ENCODE measurements at places on chromosomes 5 and 9.
A peak's percentile ranks its signal among the peaks of the same experiment; 100 is the strongest.

GRCh38 chr5:35476797-35477196 is 140.9 kb upstream of the SPEF2 start:
- DNase-seq, result no peak

DNA sequence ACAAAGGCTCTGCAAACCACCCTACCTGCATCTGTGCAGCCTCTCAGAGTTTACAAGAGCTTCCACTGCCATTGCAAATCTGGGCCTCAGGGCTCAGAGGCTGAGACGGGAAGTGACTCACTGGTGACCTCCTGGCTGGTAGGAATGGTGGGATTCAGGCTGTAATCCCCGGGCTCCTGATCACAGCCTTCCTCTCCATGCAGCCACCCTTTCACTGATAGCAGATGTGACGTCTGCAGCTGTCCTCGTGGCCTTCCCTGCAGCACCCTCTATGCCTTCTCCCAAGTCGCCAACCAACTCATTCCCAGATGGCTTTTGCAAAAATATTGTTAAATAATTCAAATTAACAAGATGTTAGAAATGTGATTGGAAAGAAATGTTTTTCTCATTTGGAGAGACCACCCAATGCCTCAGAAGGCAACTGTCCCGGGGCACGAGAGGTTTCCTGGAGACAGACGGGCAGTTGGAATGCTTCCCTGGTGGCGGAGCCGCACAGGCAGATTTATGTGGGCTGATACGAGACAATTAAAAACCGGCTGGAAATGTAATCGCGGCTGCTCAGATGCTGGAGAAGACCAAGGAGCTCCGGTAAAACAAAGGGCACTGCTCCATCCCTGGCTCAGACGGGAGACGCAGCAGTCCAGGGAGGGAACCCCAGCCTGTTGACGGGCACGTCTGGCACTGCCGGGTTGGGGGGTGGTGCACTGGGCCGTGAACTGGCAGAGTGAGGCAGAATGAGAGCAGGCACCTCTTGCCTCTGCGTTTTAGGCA is 34.4 kb upstream of the SLC25A51 start:
- DNase-seq, result no peak

DNA sequence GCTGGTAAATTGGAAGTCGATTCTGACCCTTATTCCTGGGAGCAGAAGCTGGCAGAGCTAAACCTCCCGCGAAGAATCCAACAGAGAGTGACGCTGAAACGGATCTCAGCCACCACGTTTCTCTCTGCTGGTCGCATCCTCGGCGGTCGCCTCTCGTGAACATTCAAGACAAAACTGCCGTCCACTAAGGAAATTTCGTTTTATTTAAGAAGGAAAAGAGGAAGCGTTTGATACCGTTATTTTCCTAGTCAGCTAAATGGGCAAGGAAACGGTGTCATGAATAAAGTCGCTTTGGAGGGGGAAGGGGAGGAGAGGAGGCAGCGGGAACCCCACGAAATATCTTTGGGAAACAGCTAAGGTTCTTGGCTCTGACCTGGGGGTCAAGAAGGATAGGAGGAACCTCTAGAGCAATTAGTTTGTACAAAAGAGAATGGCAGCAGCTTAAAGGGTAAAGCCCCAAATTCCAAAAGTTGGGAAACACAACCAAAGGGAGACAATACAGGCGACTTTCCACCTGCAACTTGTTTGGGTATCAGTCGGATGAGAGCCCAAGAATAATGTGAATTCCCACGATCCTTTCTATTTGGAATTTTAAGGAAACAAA is 1.9 kb downstream of the FOXB2 start:
- DNase-seq, result no peak

- no peak for DNase-seq
Observed at GRCh38 chr9:82188817-82189216, 200.2 kb downstream of the SPATA31D1 start.

DNA sequence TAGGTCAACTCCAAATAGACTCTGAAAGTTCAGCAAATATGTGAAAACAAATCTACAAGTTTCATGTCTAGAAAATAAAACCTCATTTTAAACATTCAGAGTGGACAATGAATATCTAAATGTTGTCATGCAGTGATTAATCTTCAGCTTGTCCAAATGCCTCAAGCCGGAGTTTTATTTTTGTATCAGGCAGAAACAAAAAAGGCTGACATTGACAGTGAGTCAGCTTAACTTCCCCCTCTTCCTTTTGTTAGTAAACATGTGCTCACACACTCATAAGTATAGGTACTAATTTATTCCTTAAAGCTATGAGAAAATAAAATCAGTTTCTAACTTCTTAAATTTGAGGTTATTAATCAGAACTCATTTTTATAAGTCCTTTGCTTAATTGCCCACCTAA is 467.9 kb upstream of the DAB2 start:
- DNase-seq, result no peak

- DNase-seq, result no peak
Observed at GRCh38 chr9:134071149-134071548, 3.3 kb upstream of the BRD3 start.

DNA sequence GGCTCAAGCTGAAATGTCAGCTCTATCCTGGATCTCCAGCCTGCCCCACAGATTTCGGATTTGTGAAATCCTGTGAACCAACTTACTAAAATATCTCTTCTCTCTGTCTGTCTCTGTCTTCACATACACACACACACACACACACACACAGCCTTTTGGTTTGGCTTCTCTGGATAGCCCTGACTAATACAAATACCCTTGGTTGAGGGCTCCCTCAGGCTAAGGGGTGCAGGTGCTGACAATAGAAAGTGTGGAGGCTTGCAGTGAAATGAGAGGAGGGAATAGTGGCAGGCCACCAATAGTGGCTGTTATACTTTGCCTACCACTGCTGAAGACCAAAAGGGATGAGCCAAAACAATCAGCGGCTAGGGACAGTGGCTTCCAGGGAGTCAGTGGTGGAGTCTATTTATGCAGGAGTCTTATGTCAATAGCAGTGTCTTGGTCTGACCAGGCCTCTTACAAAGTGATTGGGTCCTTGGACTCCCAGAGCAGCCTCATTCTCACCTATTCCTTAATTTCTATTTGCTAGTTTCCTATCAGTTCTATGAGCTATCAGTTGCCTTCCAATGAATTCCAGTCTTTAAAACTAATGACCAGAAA is 93.2 kb upstream of the GAS1 start:
- no peak for DNase-seq

- no peak for DNase-seq
Observed at GRCh38 chr9:93579711-93580516, 3.5 kb downstream of the PHF2 start.

GRCh38 chr9:109441296-109441695 is 56.8 kb downstream of the PTPN3 start:
- DNase-seq, result no peak

- no peak for DNase-seq
Observed at GRCh38 chr5:151034422-151035379, 14.3 kb downstream of the GPX3 start.

DNA sequence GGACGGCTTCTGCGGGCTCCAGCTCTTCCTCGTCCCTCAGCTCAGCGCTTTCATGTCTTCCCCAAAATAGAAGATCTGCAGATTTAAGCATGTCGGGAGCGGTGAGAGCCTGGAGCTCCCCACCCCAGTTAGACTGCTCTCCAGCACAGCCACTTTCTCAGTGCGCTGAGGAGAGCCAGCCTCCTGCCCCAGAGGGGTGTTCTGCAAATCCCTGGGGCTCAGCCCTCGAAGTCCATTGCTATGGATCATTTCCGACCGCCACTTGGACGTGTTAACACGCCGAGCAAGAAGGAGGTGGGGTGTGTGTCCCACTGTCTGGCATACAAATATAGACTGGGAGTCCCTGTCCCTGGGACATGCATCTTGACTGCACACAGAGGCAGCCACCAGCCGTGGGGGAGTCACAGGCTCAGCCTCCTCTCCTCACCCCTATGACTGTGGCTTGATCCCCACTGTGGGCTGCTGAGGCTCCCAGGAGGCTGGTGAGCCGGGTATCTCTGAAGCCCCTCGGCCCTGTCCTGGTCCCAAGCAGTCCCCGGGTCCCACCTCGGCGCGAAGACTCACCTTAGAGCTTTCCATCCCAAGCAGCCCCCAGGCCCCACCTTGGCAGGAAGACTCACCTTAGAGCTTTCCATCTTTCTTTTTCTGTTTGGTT is 30.0 kb upstream of the RNF130 start:
- DNase-seq, result no peak

GRCh38 chr9:103942651-103943050 is 151.5 kb upstream of the SMC2 start:
- no peak for DNase-seq

- DNase-seq, result no peak
Observed at GRCh38 chr9:112203536-112203935, 28.4 kb upstream of the SUSD1 start.

GRCh38 chr5:90184764-90185163 is 224.8 kb downstream of the CETN3 start:
- no peak for DNase-seq

DNA sequence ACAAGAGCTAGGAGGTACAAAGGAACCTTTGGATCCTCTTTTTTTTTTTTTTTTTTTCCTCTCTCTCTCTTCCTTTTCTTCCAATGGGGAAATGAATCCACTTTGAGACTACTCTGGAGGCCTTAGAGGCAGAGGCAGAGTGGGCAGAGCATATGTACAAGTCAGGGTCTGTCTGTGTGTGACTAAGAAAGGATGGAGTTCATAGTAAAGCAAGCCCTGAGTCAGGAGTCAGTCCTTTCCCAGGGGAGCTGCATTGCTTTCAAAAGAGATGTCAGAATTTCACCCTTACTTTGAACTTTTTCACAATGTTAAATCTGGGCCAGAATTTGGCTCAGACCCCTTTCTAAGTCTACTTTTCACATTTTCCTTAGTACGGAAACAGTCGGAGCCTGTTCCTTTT is 792.4 kb upstream of the C9orf72 start:
- no peak for DNase-seq

DNA sequence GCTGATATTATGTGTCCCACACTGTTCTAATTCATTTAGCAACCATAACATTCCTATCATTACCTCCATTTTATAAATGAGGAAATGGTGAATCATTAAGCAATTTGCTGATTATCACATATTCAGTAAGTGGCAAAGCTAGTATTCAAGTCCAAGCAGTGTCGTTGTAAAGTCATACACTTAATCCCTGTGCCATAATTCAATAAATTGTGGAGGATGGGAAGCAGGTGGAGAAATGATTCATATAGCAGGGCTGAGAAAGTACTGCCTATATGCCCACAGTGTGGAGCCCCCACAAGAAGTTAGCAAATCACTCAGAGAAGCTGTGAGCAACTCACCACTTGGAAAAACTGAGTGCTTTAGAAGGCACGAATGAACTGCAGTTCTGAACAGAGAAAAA is 691.0 kb downstream of the PTPRD start:
- DNase-seq, result no peak

GRCh38 chr9:19116107-19116790 is 11.0 kb downstream of the PLIN2 start:
- no peak for DNase-seq

DNA sequence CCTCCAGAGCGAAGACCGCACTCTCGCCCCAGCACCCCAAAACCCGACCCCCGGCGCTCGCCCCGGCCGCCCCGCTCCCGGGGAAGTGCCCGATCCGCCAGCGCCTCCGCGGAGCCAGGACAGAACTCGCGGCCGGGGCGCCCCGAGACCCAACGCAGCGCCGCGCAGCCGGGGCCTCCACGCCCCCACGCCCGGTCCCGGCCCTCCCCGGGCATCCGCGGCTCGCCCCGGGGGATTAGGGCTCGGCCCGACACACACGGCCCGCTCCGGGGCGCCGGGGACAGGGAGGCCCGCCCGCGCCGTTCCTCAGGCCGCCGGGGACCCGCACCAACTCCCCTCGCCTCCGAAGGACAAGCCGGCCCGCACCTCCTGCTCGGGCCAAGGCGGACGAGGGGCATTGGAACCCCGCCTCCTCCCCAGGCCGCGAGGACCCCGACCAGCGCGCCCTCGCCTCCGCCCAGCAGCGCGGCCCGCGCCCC is 544 bp downstream of the FNBP1 start:
- DNase-seq, result peak; percentile 43
